Activated T-helper 2 cell treated with anti-CD3 and anti-CD28 coated beads, Interferon-gamma antibody, Interleukin-2, Interleukin-4, amounts not matched to agents 10 μg/mL and 5 μg/mL and 100 μg/mL, durations not matched to agents 14 hours and 24 hours and 36 hours (primary cell): ENCODE measurements at places on chromosomes 6 and 20.
A peak's percentile ranks its signal among the peaks of the same experiment; 100 is the strongest.

DNA sequence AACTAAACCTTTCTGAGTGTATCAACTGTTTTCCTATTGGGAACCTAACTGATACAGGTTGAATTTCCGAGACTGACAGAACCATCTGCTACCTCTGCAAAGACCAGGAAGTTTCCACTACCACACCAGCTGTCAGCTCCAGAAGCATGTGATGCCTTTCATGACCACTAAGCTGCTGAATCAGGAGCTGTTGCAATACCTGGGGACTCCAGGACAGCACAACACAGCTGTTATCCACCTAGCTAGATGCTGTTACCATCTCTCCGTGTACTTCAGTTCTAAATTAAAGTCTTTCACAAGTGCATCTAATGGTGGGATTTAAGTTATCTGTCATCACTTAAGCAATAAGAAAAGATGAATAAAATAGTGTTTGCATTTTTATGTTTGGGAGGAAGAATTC, 158.2 kb upstream of the IMPG1 start:
- no peak for DNase-seq
- no peak overlapping the region for H3K4me3 ChIP-seq
- no peaks in the 10 kb centered on the region for H3K27me3 ChIP-seq

- peaks cover 9% of the 10 kb centered on the region for H3K27me3 ChIP-seq
- no peaks in the 10 kb centered on the region for H3K36me3 ChIP-seq
- H3K4me3 ChIP-seq: no peak overlapping the region
- DNase-seq: no peak
- no peak overlapping the region for H3K27ac ChIP-seq
Observed at GRCh38 chr6:166673309-166673708, 46.3 kb upstream of the RPS6KA2 start.

GRCh38 chr6:73152966-73153757, 72.1 kb downstream of the KHDC1L start:
- H3K27ac ChIP-seq: no peak overlapping the region
- no peaks in the 10 kb centered on the region for H3K4me1 ChIP-seq
- DNase-seq: no peak

GRCh38 chr6:75376347-75377024, 91.9 kb upstream of the TMEM30A start:
- H3K4me3 ChIP-seq: no peak overlapping the region
- H3K4me1 ChIP-seq: no peaks in the 10 kb centered on the region
- H3K27me3 ChIP-seq: peaks cover 19% of the 10 kb centered on the region
- no peaks in the 10 kb centered on the region for H3K36me3 ChIP-seq
- H3K27ac ChIP-seq: no peak overlapping the region

DNA sequence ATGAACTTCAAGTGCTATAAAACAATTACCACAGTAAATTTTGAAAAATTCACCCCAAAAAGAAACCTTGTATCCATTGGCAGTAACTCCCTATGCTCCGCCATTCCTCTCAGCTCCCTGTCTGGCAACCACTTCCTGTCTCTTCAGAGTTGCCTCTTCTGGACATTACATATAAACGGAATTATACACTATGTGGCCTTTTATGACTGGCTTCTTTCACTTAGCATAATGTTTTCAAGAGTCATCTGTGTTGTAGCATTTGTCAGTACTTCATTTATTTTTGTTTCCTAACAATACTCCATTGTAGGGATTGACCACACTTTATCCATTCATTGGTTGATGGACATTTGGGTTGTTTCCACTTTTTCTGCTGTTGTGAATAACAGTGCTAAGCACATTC, 50.1 kb downstream of the CEP43 start:
- H3K36me3 ChIP-seq: peaks cover 10% of the 10 kb centered on the region
- H3K4me3 ChIP-seq: no peak overlapping the region
- no peaks in the 10 kb centered on the region for H3K27me3 ChIP-seq
- H3K27ac ChIP-seq: no peak overlapping the region

GRCh38 chr6:69106511-69106910, 471.4 kb downstream of the ADGRB3 start:
- H3K4me3 ChIP-seq: no peak overlapping the region
- no peaks in the 10 kb centered on the region for H3K4me1 ChIP-seq
- H3K36me3 ChIP-seq: no peaks in the 10 kb centered on the region
- no peaks in the 10 kb centered on the region for H3K27me3 ChIP-seq
- no peak overlapping the region for H3K27ac ChIP-seq

DNA sequence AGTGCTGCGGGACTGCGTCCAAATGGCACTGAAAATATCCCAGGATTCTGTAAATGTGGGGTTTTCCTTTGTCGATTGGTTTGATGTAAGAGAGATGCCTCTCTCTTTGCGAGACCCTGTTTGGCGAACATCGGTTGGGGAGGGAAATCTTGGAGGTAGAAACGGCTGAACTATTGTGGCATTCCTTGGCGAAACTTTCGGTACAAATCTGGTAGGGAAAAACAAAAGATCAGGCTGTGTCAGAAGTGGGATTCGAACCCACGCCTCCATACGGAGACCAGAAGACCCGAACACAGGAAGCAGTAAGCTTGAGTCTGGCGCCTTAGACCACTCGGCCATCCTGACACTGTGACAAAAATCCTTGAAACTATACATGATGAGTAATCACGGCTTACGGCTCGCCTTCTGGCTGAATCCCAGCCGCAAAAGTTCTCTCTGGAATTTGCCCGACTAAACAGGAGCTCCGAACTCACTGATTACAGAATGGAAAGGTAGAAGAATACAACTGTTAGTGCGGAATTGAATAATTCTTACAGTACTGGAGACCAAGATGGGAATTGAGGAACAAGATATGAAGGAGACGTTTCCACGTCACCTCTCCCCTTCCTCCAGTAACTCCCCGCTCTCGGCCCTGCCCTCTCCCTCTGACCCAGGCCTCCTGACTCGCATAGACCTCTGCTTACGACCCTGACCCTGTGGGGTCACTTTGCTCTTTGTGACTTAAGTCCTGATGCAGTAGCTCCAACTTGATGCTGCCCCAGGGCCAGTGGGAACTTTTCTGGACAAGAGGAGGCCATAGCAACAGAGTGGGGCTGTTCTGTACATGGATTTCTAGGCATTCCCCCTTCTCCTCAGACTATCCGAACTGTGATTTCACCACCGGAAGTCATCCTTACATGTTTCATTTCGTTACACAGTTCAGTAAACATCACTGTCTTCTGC, 132.8 kb upstream of the ZNF184 start:
- DNase-seq: no peak
- peaks cover 29% of the 10 kb centered on the region for H3K4me1 ChIP-seq
- peak overlapping the region; percentile 68 for H3K4me3 ChIP-seq
- no peak overlapping the region for H3K27ac ChIP-seq
- peaks cover 3% of the 10 kb centered on the region for H3K36me3 ChIP-seq

DNA sequence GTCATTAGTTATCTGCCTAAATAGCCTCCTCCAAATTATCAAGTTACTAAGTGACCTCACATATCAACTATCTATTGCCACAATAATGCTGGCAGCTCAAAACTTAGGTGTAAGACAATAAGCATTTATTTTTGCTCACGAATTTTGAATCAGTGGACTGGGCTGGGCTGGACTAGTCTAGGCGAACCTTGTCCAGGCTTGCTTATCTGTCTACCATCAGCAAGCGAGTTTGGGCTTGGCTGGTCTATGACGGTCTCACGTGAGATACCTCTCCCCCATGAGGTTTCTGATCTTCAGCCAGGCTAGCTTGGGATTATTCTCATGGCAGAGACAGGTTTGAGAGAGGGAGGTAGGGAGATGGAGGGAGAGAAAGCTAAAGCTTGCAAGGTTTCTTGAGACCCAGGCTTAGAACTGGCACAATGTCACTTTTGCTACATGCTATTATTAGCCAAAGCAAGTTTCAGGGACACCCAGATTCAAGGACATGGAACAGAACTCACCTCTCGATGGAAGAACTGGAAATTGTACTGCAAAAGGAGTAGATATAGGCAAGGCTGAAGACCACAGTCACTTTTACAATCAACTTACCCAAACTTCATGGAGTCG, 80.9 kb downstream of the WASF1 start:
- no peak overlapping the region for H3K27ac ChIP-seq
- H3K27me3 ChIP-seq: peaks cover 20% of the 10 kb centered on the region
- no peaks in the 10 kb centered on the region for H3K4me1 ChIP-seq
- no peaks in the 10 kb centered on the region for H3K36me3 ChIP-seq
- no peak for DNase-seq

- no peaks in the 10 kb centered on the region for H3K36me3 ChIP-seq
- no peak for DNase-seq
- H3K4me1 ChIP-seq: peaks cover 2% of the 10 kb centered on the region
Observed at GRCh38 chr6:166638573-166638964, 11.5 kb upstream of the RPS6KA2 start.

GRCh38 chr20:42309050-42309449, 690.9 kb upstream of the CHD6 start:
- H3K4me3 ChIP-seq: no peak overlapping the region
- no peaks in the 10 kb centered on the region for H3K36me3 ChIP-seq
- H3K27ac ChIP-seq: no peak overlapping the region
- H3K4me1 ChIP-seq: no peaks in the 10 kb centered on the region

DNA sequence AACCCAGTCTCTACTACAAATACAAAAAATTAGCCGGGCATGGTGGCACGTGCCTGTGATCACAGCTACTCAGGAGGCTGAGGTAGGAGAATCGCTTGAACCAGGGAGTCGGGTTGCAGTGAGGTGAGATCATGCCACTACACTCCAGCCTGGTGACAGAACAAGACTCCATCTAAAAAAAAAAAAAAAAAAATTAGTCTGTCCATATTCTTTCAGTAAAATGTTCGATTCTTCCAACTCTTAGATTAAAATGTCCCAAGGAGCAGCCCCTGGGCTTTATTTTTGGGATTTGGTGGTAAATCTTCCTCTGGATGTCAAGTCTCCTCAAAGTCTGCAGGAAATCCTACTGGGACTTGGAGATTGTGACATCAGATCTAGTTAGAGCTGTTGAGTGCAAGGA, 101.0 kb upstream of the EEF1E1 start:
- H3K4me1 ChIP-seq: no peaks in the 10 kb centered on the region
- H3K4me3 ChIP-seq: no peak overlapping the region
- no peak for DNase-seq
- H3K36me3 ChIP-seq: no peaks in the 10 kb centered on the region
- no peak overlapping the region for H3K27ac ChIP-seq
- peaks cover under 1% of the 10 kb centered on the region for H3K27me3 ChIP-seq

GRCh38 chr20:49569411-49570115, 1.6 kb upstream of the PTGIS start:
- H3K36me3 ChIP-seq: peaks cover 14% of the 10 kb centered on the region
- peaks cover 13% of the 10 kb centered on the region for H3K27me3 ChIP-seq
- H3K4me1 ChIP-seq: peaks cover 40% of the 10 kb centered on the region
- peak overlapping the region; percentile 75 for H3K27ac ChIP-seq
- DNase-seq: no peak

DNA sequence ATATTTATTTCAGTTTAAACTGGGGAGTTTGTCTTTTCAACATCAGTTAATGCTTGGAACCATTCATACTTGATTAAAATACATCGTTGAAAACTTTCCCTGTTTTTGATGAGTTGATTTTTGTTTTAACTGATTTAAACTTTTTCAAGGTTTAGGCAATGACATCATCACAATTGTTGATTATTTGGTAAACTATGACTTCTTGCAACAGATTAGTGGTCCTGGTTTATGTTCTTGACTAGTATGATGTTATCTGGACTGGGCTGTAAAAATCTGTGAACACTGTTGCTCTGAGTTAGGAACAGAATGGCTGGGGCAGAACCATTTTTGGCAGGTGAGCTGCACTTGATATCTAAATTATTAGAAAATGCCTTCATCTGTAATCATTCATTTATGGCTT, at the start of gene ZC2HC1B:
Gene ZC2HC1B, plus strand, starts transcription at position 241 of the 400 bp plus-strand sequence. Its CDS starts 66 bp downstream, at position 307.
- H3K27me3 ChIP-seq: no peaks in the 10 kb centered on the region
- H3K27ac ChIP-seq: no peak within 1 kb of the TSS
- H3K4me3 ChIP-seq: no peak within 1 kb of the TSS
- DNase-seq: no peak
- H3K36me3 ChIP-seq: peaks cover 59% of the 10 kb centered on the region

DNA sequence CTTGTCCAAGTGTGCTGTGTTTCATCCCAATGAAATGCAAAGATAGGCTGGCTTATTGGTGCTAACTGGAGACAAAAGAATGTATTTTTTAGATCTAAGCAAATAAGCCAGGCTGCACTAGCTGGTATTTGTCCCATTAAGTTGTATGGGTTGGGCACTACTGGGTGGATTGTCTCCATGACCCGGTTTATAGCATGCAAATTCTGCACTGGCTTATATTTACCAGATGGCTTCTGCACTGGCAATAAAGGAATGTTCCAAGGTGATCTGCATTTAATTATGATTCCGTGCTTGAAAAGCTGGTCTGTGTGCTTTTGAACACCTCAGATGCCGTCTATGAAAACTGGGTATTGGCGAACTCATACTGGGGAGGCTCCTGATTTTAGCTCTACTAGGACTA, 61.4 kb upstream of the MOCS1 start:
- peaks cover 4% of the 10 kb centered on the region for H3K36me3 ChIP-seq
- no peak overlapping the region for H3K27ac ChIP-seq
- H3K4me1 ChIP-seq: no peaks in the 10 kb centered on the region

DNA sequence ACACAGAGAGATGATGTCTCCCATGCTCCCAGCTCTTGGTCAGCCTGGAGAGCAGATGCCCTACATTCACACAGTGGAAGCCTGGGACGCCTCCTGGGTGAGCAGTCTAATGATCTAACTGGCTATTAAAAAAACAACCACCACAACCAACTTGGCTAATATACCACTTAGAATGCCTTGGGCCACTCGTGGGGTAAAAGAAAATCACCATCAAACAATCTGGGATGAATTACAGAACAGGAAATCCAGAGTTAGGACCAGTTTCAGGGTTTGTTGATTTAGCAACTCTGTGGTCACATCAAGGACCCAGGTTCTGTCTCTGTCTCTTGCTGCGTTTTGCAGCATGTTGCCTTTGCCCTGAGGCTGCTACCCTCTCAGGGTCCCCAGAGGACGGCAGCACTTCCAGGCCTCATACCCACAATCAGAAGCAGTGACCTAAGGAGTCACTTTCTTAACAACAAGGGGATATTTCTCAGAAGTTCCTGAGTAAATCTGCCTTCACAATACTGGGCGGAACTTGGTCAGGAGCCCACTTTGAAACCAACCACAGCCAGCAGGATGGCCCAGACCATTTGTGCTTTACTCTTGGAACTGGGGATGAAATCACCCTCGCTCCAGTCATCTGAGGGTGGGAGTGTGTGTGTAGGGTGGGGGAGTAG, 118.7 kb downstream of the CLIC5 start:
- no peak overlapping the region for H3K4me3 ChIP-seq
- H3K27me3 ChIP-seq: no peaks in the 10 kb centered on the region
- no peaks in the 10 kb centered on the region for H3K36me3 ChIP-seq
- no peak for DNase-seq
- H3K4me1 ChIP-seq: peaks cover 17% of the 10 kb centered on the region
- no peak overlapping the region for H3K27ac ChIP-seq

GRCh38 chr6:79635232-79635543, 4.1 kb downstream of the SH3BGRL2 start:
- no peaks in the 10 kb centered on the region for H3K36me3 ChIP-seq
- DNase-seq: no peak
- no peak overlapping the region for H3K27ac ChIP-seq
- peaks cover 8% of the 10 kb centered on the region for H3K4me1 ChIP-seq
- H3K27me3 ChIP-seq: peaks cover 39% of the 10 kb centered on the region
- H3K4me3 ChIP-seq: no peak overlapping the region

- no peaks in the 10 kb centered on the region for H3K4me1 ChIP-seq
- no peak overlapping the region for H3K4me3 ChIP-seq
- H3K27ac ChIP-seq: no peak overlapping the region
Observed at GRCh38 chr6:82144852-82145340, 102.6 kb downstream of the IBTK start.
